ENCODE measurements at places on chromosomes 2 and 18. TPM values are rescaled to one million over a fixed set of nuclear protein-coding genes. Genes with fewer than 3 reads are reported as not detected.

Gene SIX3
- not detected for total RNA-seq

Gene RGPD4
- not detected for total RNA-seq

Gene ARHGEF4
- total RNA-seq, result 12.0 TPM

Gene TUBB8B
- not detected for total RNA-seq

Gene DHRS9
- total RNA-seq, result not detected

DNA sequence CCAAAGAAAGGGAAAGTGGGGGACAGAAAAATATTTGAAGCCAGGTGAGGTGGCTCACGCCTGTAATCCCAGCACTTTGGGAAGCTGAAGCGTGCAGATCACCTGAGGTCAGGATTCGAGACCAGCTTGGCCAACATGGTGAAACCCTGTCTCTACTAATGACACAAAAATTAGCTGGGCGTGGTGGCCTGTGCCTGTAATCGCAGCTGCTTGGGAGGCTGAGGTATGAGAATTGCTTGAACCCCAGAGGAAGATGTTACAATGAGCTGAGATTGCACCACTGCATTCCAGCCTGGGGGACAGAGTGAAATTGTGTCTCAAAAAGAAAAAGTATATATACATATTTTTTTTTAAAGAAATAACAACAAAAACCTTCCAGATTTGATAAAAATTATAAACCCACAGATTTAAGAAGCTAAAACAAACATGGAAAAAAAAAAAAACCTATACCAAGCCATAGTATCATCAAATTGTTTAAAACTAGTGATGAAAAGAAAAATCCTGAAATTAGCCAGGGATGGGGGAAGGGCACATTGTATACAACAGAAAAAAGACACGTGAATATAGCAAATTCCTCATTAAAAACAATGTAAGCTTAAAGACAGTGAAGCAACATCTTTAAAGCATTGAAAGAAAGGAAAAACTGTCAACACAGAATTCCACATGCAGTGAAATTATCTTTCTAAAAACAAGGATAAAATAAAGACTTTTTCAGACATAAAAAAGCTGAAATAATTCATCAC lies 40.4 kb upstream of the MYCN start:
- DNase-seq, result no peak
- H3K4me3 ChIP-seq, result no peak overlapping the region
- H3K27ac ChIP-seq, result no peak overlapping the region
- no peaks in the 10 kb centered on the region for H3K4me1 ChIP-seq

DNA sequence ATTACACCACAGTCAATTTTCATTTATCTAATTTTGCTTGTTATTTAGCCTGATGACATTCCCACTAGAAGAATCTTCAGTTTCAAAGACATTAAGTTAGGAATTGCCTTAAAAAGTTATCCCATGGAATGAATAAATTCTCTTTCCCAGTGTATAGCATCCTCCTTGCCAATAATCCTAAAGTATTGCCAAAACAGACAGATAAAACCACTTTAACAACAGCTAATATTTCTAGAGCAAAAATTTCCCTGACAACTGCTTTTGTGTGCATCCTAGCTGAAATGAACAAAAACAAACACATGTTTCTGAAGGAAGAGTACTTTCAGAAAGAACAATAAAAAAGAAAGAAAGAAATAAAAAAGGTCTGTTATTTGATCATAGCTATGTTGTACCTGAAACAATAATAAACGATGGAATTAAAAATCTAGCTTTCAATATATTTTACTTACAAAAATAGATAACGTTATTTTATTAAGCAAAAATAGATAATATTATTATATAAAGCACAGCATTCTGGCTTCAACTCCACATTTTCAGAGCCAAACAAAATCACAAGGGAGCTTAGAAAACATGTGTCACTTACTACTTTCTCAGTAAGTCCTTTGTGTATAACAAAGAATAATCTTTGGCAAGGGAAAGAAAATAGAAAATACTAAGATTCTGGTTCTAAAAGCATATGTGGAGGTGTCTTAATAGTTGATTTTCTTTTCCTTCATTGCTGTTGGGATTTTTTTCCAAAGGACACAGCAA lies 939.0 kb upstream of the CRIM1 start:
- no peak for DNase-seq
- H3K27me3 ChIP-seq, result no peaks in the 10 kb centered on the region
- no peaks in the 10 kb centered on the region for H3K4me1 ChIP-seq
- H3K4me3 ChIP-seq, result no peak overlapping the region

DNA sequence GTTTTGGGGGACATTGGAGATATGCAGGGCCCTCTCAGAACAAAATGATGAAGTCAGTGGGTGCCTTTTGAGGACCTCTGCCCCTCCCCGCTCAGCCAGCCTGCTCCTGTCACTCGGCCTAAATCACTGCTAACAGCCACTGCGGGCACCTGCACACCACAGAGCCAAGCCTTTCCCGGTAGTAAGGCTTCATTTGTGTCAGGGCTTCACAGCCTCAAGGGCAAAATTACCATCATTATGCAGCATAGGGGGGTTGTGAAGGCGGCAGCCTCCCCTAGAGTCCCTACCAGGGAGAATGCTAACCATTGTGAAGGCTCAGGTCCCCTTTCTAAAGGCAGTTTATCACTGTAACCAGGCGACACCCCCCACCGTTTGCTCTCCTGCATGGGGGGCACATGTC lies 519.8 kb upstream of the MYT1L start:
- no peak for DNase-seq
- H3K36me3 ChIP-seq, result no peaks in the 10 kb centered on the region
- no peaks in the 10 kb centered on the region for H3K4me1 ChIP-seq
- H3K4me3 ChIP-seq, result no peak overlapping the region
- H3K27ac ChIP-seq, result no peak overlapping the region

DNA sequence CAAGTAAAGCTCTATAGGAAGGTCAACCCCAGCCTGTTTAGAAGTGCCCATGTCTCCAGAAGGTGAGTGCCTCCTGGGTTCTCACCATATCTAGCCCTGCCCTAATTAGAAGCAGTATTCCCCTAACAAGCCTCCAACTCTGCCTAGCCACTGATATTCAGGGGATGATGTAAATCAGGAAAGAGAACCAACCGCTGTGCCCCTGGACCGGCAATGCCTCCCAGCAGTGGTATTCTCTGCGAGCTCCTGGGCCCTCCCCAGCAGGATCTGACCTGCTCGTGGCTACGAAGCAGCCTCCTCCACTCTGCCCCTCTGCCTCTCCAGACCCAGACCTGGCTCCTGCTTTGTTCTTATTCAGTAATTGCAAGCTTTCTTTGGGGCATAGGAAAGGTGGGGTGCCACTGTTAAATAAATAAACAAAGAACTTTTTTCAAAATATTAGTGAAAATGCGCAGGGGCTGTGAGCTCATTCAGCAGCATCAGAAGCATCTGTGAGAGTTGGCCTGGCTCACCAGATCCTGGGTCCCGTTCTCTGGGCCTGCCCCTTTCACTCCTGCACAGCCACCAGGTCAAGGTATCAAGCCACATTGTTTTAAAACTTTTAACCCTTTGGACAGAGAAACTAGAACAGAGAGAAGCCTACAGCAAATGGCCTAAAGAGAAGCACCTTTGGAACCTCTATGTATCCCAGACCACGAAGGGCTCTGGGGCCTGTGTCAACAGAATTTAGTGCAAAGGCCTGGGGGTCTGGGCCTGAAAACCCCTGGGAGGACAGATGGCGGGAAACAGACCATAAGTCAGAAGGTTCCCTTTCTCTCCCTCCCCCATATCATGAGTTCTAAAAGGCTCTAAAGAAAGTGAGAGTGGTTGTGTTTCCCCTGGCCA lies 11.9 kb downstream of the MREG start:
- no peak for DNase-seq
- peaks cover 11% of the 10 kb centered on the region for H3K4me1 ChIP-seq
- H3K27ac ChIP-seq, result no peak overlapping the region
- no peaks in the 10 kb centered on the region for H3K36me3 ChIP-seq
- H3K4me3 ChIP-seq, result no peak overlapping the region
- no peaks in the 10 kb centered on the region for H3K27me3 ChIP-seq

Gene CYP26B1
- total RNA-seq, result 0.32 TPM

Gene NPPC
- total RNA-seq, result not detected

DNA sequence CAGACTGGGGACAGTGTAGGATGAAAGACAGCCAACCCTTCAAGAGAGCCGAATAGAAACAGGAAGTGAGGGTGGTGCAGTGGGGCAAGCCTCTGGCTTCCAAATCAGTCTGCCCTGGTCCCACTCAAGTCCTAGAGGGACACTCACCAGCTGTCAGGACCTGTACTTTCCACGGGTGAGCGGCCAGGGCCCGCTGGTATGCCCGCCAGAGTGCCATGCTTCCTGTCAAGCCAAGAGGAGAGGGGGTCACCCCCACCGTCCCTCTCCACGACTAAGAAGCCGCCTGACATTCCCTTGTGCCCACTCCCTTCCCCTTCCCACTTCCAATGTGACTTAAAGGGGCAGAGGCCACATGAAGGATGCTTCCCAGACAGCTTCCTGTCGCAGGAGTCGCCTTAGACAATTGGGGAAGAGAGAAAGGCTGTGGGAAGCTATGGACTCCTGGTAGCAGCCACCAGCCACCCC lies 564 bp downstream of the MPV17 start:
- no peaks in the 10 kb centered on the region for H3K36me3 ChIP-seq
- H3K27ac ChIP-seq, result peak overlapping the region; percentile 96
- peaks cover 23% of the 10 kb centered on the region for H3K4me1 ChIP-seq
- DNase-seq, result peak; percentile 48

GRCh38 chr2:109279243-109279860 lies 150.3 kb downstream of the SH3RF3 start:
- no peaks in the 10 kb centered on the region for H3K4me1 ChIP-seq
- no peak for DNase-seq
- H3K27me3 ChIP-seq, result no peaks in the 10 kb centered on the region

- H3K4me3 ChIP-seq, result no peak overlapping the region
- H3K4me1 ChIP-seq, result peaks cover 21% of the 10 kb centered on the region
- no peak for DNase-seq
Observed at GRCh38 chr18:44791520-44791919, 110.8 kb downstream of the SETBP1 start.

DNA sequence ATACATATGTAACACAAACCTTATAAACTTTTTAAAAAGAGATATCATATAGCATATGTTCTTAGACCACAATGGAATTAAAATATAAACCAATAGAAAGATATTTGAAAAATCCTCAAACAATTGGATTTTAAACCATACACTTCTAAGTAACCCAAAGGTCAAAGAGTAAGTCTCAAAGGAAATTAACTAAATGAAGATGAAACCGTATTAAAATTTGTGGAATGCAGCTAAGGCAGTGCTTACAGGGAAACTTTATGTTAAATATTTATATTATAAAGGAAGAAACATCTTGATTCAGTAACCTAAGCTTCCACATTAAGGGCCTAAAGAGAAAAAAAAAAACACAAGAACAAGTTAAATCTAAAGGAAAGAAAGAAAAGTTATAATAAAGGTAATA lies 966.1 kb downstream of the SLC4A3 start:
- H3K27me3 ChIP-seq, result no peaks in the 10 kb centered on the region
- no peak overlapping the region for H3K4me3 ChIP-seq
- H3K4me1 ChIP-seq, result no peaks in the 10 kb centered on the region
- no peaks in the 10 kb centered on the region for H3K36me3 ChIP-seq
- DNase-seq, result no peak

- H3K4me1 ChIP-seq, result no peaks in the 10 kb centered on the region
- H3K36me3 ChIP-seq, result no peaks in the 10 kb centered on the region
- no peak overlapping the region for H3K27ac ChIP-seq
- no peaks in the 10 kb centered on the region for H3K27me3 ChIP-seq
Observed at GRCh38 chr18:38076346-38077070, 510.9 kb upstream of the CELF4 start.

Gene RBM45
- total RNA-seq, result 15.2 TPM

Gene SCN7A
- total RNA-seq, result not detected

GRCh38 chr2:232900811-232901735 lies 31.0 kb downstream of the SNORC start:
- no peak for DNase-seq
- H3K27me3 ChIP-seq, result no peaks in the 10 kb centered on the region
- H3K4me3 ChIP-seq, result no peak overlapping the region
- H3K4me1 ChIP-seq, result peaks cover 9% of the 10 kb centered on the region
- H3K36me3 ChIP-seq, result no peaks in the 10 kb centered on the region
